GM12891 (cell line): ENCODE measurements at places on chromosomes 7 and 10.

DNA sequence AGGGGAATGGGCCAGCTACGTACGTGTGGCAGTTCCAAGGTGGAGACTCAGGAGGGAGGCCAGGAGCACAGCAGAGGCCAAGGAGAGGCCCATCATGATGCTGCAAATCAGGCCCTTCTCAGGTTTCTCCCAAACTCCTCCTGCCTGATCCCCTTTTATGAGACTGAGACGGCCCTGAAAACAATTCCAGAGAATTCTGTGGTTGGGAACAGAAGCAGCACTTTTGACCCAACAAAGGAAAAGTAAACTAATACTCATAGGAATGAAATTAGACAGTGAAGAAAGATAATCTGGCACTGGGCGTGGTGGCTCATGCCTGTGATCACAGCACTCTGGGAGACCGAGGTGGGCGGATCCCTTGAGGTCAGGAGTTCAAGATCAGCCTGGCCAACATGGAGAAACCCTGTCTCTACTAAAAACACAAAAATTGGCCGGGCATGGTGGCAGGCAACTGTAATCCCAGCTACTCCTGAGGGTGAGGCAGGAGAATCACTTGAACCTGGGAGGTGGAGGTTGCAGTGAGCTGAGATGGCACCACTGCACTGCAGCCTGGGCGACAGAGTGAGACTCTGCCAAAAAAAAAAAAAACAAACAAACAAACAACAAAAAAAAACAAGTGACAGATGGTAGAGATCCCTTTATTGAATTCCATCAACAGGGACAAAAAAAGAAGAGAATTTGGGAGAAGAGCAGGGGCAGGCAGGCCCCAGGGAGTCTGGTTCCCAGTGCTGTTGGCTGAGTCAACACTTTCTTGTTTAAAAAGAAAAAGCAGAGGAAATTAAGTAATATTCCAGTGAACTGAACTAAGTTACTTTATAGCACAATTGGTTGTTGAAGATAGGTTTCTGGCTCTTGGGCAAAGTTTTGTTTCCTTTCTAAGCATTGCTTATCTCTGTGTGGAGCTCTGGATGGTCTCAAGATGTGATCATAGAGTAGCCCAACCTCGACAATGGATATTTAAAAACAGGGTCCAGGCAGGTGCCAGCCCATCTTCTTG is at the start of gene CCL26:
Gene CCL26 (minus strand): TSS at position 131 of the 997 bp plus-strand sequence. CDS start 35 bp downstream, at position 96.
- no peak for DNase-seq

DNA sequence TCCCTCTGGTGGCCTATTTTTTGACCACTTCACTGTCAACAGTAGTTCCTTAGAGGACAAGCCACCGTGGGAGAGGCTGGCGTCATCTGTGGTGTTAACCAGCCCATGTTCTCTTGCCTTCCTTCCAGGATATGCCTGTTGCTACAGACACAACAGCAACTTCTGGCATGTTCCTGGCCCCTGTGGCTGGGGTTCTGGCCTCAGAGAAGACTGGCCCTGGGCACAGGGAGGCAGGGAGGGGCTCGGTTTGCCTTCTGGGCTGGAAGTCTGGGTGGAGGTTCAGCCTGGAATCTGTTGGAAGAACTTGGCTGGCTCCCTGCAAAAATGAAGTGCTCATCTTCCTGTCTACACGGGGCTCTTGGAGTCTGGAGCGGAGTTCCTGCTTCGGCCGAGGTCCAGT is 25.7 kb downstream of the GOLGA7B start:
- no peak for DNase-seq

- DNase-seq: no peak
These were observed 68.0 kb upstream of the CCNY start for GRCh38 chr10:35268323-35268722.

DNA sequence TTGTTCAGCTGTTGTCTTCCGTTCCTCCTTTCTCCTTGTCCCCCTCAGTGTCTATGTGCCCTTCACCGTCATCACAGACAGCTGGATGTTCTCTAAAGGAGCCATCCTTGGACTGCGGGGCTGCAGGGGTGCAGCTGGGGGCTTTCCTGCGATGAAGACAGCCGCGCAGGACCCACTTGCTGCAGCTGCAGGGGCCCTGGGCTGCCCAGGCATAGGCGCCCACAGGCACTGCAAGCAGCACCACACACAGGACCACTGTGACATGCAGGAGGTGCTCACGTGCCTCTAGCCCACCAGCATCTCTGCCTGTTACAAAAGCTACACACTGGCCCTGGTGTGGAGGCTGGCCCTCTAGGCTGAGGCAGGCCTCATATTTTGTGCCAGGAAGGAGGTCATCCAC is 3.4 kb downstream of the LRIT2 start:
- no peak for DNase-seq

GRCh38 chr7:95715274-95715673 is 57.1 kb upstream of the DYNC1I1 start:
- DNase-seq: no peak
